ENCODE measurements at places on chromosomes 1 and 21.
A peak's percentile ranks its signal among the peaks of the same experiment; 100 is the strongest.

- DNase-seq: no peak
These were observed 735 bp downstream of the CROCC start for GRCh38 chr1:16922466-16922865.

GRCh38 chr1:82785268-82785790 is 984.6 kb downstream of the ADGRL2 start:
- no peak for DNase-seq

DNA sequence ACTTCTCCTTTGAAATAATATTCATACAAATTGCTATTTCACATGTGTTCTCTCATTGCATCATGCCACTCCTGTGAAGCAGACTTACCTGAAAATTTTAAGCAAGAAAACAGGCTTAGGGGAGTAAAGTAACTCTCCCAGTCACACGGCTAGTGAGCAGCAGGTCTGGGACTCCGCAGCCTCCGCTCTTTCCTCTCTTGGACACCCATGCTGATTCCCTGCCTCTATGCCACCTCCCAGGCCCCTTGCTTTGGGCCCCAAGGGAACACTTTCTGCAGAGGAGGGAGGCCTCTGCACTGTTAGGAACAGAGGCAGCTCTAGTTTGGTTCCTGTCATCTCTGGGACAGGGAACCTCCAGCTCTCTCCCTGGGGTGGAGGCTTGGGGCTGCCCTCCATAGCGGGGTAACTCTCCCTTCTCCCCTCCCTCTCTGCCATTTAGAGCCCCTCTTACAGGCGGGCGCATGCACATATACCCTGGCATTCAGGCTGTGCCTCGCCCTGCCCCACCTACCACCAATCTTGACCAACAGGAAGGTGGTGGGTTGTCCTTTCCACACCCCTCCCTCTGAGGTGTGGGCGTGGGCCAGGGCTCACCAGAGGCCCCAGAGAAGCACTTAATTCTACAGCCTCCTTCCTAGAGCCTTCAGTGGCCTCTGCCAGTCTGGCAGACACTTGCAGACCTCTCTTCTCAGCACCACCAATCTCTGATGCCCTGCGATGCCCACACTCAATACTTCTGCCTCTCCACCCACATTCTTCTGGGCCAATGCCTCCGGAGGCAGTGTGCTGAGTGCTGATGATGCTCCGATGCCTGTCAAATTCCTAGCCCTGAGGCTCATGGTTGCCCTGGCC is at the start of gene RXFP4:
RXFP4 (plus strand) TSS at position 646 of the 852 bp plus-strand sequence; CDS start at position 718, 72 bp downstream.
- no peak for DNase-seq

DNA sequence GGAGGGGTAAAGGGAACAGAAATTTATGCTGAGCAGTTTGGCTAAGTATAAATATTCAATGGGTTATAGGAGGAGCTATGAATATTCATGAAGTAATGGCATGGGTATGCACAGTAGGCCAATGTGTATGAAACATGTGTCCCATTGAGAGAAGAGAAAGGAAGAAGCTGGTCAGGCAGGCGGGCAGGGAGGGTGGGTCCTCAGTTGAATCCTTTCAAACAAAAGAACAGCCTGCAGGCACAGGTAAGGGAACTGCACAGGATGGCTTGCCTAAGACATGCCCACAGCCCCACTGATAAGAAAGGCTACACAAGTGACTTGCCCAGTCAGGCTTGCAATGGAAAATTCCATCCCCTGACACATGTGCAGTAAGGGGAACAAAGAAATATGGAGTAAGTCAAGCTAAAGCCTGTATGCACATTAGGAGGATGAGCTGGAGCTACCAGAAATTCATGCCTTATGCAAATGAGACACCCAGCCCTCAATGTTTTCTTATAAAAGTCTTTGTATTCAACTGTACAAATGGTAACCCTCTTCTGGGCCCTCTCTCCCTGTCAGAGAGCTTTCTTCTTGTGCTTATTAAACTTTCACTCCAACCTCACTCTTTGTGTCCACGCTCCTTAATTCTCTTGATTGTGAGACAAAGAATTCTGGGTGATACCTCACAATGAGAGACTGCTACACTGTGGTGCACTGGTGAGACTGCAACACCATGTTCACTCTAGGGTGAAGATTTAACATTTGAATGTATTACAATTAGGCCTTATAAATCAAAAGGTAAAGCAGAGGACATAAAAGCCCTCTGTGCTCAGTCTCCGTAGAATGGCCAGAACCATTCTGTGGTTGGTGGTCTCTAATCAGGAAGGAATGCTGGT is 96.5 kb downstream of the ATP1B1 start:
- no peak for DNase-seq

DNA sequence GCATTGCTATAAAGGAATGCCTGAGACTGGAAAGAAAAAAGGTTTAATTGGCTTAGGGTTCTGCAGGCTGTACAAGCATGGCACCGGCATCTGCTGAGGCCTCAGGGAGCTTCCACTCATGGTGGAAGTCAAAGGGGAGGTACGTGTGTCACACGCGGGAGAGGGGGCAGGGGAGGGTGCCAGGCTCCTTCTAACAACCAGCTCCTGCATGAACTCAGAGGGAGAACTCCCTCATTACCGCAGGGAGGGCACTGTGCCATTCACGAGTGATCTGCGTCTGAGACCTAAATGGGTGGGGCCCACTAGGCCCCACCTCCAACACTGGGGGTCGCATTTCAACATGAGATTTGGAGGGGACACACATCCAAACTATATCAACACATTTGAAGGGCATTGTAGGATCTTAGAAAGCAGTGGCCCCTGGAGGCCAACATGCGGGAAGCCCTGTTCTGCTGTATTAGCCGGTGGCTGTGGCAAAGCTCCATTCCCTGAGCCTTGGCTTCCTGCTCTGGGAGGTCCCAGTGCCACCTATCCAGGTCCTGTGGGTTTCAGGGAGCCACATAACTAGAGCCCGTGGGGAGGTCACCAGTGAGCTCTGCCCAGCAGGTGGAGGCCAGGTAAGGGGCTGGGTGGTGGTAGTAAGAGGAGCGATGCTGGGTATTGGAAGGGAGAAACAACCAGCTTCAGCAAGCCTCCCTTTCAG is 10.0 kb downstream of the WNT3A start:
- DNase-seq: peak; percentile 17

DNA sequence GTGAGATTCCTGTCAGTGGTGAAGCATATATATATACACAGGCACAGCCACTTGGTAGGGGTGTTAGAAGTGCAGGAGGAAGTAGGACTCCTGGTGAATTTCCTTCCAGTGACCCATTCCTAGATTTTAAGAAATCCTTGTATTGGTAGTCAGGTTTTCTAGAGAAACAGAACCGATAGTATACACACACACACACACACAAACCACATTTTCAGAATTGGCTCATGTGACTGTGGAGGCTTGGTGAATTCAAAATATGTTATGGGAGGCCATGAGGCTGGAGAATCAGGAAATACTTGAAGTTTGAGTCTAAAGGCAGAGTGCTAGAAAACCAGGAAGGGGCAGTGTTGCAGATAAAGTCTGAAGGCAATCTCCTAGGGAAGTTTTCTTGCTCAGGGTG is 114.2 kb downstream of the FCRL5 start:
- no peak for DNase-seq

DNA sequence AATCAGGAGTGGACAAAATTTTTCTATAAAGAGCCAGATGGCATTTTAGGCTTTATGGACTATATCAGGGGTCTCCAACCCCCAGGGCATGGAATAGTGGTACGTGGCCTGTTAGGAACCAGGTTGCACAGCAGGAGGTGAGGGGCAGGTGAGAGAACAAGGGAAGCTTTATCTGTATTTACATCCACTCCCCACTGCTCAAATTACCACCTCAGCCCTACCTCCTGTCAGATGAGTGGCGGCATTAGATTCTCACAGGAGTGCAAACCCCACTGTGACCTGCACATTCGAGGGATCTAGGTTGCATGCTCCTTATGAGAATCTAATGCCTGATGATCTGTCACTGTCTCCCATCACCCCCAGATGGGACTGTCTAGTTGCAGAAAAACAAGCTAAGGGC is 13.9 kb downstream of the PHTF1 start:
- no peak for DNase-seq

Data from SJSA1 (cell line).